ENCODE measurements at places on chromosomes 4 and X.

GRCh38 chr4:89835413-89835812, 1.5 kb downstream of the SNCA start:
- DNase-seq, result no peak

GRCh38 chr4:181911420-181911819, 331.8 kb upstream of the TENM3 start:
- no peak for DNase-seq

DNA sequence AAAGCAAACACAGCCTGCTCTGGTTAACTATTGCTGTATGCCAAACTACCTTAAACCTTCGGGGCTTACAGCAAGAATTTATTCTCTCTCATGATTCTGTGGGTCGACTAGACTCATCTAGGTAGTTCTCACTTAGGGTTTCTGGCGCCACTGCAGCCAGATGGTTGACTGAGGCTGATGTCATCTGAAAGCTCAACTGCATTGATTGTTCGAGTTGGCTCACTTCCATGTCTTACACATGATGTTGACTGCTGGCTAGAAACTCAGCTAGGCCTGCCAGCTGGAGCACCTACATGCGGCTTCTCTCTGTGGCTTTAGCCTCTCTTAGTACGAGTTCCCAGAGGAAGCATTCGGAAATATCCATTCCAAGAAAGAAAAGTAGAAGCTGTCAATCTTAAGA, 103.2 kb downstream of the SRPX start:
- no peak for DNase-seq

- DNase-seq, result no peak
These were observed 583.8 kb upstream of the GALNT7 start for GRCh38 chr4:172584816-172585215.

- no peak for DNase-seq
These were observed 65.3 kb downstream of the ANTXR2 start for GRCh38 chr4:80007745-80008149.

- DNase-seq, result no peak
These were observed 515.7 kb downstream of the BCOR start for GRCh38 chrX:39582091-39582490.

- DNase-seq, result no peak
These were observed 701 bp upstream of the BCOR start for GRCh38 chrX:40098264-40099054.

DNA sequence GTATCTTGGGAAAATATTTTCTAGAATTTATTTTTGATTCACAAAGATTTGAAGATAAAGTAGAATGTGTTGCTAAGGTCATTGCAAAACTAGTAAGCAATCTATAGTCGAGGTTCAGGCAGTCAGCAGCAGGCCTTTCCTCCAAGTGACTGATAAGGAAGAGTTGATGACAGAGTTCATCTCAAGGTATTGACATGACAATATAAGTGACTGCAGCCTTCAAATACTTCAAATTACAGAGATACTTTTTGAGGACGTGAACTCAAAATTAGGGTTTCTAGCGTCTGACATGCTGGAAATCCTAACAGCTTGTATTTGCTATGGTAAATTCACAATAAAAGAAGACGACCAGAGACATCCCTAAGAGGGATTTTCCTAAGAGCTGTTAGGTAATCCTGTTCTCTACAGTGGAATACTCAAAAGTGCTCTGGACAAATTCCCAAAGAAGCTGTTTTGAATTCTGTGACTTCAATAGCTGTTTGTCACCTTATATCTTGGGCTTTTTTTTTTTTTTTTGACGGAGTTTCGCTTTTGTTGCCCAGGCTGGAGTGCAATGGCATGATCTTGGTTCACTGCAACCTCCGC, 7.4 kb downstream of the ARHGAP10 start:
- no peak for DNase-seq

DNA sequence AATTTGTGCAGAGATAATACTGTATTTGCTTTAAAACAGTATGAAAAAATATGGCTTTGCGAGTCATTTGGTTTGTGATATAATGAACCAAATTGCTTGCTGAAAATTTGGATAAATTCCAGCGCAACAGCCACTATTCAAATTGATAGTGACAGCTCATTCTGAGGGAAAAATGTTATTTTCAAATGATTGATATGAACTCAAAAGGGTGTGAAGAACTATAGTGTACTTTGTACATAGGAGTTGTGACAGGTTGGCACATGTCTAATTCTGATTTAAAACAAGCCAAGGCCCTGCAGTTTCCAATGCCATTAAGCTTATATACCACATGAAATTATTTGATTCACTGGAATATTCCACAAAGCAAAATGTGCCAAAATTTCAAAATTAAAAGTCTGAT, 1628.9 kb upstream of the AGA start:
- DNase-seq, result no peak

GRCh38 chr4:19531906-19532848, 719.5 kb upstream of the SLIT2 start:
- DNase-seq, result no peak

DNA sequence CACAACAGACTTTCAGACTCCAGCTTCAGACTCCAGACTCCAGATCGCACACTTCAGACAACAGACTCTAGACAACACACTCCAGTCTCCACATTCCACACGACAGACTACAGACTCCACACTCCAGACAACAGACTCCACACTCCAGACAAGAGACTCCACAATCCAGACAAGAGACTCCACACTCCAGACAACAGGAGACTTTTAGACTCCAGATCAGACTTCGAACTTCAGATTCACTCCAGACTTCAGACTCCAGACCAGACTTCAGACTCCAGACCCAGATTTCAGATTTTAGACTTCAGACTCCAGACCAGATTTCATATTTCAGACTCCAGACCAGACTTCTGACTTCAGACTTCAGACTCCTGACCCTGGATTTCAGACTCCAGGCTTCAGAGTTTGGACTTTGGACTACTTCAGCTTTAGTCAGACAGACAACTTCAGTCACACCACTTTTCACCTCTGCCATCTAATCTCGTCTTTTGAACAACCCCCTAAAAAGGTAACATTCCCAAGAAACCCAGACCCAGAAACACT, 29.0 kb upstream of the TLR2 start:
- no peak for DNase-seq

DNA sequence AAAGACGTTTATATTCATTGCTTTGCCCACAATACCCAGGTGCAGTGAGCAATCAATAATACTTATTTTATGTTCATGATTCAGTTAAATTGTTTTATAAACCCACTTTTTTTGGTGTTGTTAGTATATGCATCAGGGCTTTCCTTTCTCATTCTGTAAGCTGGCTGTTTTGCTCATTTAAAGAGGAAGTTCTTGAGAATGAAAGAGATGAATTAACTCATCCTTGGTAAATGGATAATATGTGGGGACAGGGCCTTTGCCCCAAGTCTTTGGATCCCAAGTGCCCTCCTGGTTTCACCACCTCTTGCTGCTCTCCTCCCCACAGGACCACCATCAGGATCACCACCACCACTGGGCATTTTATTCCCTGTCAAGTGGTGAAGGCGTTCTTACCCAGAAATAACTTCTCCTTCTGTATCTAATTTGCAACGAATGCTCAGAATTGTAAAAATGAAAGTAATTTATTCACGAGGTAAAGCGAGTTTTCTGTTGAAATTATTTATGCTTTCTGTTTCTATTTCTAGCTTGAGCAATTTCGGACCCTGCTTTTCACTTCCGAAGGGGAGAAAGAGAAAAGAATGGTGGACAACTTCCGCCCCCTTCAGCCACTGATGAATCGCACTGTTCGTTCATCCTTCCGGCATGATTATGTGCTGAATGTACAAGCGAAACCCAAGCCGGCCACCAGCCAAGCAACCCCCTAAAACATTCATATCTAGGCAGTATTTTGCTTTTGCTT, 8.2 kb upstream of the ZRSR2 start:
- no peak for DNase-seq

GRCh38 chr4:133997436-133997835, 204.2 kb downstream of the PABPC4L start:
- no peak for DNase-seq

- DNase-seq, result no peak
These were observed 195.5 kb upstream of the VEGFC start for GRCh38 chr4:176988226-176988625.

DNA sequence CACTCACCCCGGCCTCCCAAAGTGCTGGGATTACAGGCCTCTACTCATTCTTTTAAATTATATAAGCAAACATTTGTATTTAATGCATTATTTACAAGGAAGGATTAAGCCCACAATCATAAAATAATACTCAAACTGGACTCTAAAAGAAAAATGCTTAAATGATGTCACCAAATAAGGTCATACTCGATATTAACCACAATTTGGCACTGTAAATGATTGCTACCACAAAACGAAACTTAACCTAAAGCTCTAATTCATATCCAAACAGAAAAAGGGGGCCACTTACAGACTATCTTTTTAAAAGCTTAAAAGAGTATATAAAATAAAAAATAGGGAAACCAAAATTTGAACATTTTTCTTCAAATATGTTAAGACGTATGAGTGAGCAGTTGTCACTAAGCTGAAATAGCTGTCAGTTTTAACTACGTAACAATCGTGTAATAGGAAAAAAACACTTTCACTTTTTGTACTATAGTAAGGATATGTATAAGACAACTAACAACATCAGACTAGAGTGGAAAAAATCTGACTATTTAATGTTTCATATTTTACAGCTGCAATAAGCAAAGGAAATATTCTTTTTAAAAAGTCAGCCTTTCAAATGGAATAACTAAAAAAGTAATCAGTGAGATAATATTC, 108.2 kb upstream of the GPR34 start:
- no peak for DNase-seq

- no peak for DNase-seq
These were observed 2.8 kb downstream of the SORCS2 start for GRCh38 chr4:7195141-7195515.

DNA sequence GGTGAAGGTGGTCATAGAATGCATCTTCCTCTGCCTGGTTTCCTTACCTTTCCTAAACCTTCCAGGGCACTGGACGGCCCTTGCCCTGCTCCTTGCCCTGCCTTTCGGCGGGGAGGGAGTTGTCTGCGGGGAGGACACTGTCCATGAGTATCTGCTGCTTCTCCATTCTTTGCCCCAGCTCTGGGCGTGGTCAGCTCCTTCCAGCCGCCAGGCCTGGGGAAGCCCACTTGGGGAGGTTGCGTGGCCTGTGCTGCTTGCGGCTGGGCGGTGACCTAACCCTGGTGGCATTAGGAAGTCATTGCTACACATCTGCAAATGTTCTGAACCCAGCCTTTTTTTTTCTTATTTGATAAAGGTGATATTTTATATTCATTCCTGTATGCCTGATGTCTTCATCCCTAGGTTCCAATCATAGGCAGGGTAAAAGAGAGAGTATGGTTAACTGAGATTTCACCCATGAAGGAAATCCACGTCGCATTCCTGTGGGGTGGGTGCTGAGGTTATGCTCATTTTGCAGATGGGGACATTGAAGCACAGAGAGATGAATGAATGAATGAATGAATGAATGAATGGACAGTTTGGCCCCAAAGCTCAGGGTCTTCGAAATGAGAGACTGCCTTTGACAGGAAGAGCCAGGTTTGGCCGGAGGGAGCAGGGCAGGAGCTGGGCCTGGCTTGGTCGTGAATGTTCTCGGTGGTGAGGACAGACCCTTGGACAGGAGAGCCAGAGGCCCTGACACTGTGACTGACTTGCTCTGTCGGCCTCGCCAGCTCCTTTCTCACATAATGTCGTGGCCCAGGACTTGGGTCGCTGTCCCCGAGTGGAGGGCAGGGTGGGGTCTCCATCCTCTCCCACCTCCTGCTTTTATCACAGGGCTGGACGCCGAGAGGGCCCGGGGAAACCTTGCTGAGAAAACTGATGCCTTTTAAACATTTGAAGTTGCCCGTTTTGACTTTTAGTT, 57.8 kb upstream of the GPR78 start:
- DNase-seq, result no peak

DNA sequence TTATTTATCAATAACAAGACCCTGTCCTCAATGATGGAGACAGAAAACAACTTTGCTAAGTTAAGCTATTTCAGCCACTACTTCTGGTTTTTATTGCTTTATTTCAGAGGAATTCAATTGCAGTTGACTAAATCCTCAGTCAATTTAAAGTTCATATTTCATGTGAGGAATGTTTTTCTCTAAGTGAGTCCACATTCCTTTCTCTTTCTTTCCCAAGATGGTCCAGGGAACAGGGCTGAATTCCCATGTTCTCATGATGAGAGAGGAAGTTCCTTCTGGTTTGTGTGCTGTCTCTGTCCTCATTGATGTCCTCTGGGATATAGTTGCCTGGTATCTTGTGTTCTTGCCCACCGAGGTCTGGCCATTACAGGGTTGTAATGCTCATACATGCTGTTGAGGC, 117.2 kb downstream of the SLIT2 start:
- no peak for DNase-seq

DNA sequence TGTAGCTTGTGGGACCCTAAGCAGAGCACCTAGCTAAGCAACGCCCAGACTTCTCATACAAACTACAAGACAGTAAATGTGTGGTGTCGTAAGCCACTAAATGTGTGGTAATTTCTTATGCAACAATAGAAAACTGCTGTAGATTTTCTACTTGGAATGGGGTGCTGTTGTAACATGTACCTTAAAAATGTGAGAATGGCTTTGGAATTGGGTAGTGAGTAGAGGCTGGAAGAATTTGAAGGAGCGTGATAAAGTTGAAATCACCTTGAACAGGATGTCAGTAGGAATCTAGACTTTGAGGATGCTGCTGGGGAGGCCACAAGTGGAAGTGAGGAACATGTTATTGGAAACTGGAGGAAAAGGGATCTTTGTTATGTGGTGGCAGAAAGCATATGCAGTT, 43.2 kb upstream of the FUNDC1 start:
- DNase-seq, result no peak
